Psoas muscle (tissue), 8 donors: ENCODE measurements at places on chromosomes 13 and 19. TPM values are rescaled to one million over a fixed set of nuclear protein-coding genes. Genes with fewer than 3 reads are reported as not detected.

The CBARP gene
- total RNA-seq = 0.82 TPM

The TUBA3C gene
- total RNA-seq = not detected

- no peak overlapping the region for H3K27ac ChIP-seq
- peaks cover 87% of the 10 kb centered on the region for H3K27me3 ChIP-seq
- H3K4me3 ChIP-seq = no peak overlapping the region
- no peak for DNase-seq
- no peaks in the 10 kb centered on the region for H3K36me3 ChIP-seq
Measured at GRCh38 chr19:53960886-53961285, 1.9 kb upstream of the CACNG8 start.

GRCh38 chr19:45660636-45661035 is 7.4 kb upstream of the GIPR start:
- no peak overlapping the region for H3K27ac ChIP-seq
- no peak overlapping the region for H3K4me3 ChIP-seq
- H3K27me3 ChIP-seq = peaks cover 1% of the 10 kb centered on the region
- no peaks in the 10 kb centered on the region for H3K36me3 ChIP-seq

DNA sequence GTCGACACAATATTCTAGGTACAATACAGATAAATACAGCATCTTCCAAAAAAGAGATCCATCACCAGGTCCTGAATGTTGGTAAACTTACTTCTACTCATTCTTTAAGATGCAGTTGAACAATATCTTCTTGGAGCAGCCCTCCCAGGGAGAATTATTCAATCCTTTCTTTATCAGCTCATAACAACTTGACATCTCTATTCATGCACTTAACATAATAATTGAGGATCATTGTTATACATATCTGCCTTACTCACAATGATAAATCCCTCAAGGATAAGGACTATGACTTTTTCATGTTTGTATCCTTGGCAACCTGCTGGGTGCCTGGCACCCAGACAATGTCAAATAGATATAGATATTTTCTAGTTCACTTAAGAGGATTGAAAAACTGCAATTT is 219.5 kb downstream of the POU4F1 start:
- H3K4me3 ChIP-seq = no peak overlapping the region
- no peaks in the 10 kb centered on the region for H3K4me1 ChIP-seq
- no peak for DNase-seq
- H3K27ac ChIP-seq = no peak overlapping the region
- no peaks in the 10 kb centered on the region for H3K27me3 ChIP-seq

DNA sequence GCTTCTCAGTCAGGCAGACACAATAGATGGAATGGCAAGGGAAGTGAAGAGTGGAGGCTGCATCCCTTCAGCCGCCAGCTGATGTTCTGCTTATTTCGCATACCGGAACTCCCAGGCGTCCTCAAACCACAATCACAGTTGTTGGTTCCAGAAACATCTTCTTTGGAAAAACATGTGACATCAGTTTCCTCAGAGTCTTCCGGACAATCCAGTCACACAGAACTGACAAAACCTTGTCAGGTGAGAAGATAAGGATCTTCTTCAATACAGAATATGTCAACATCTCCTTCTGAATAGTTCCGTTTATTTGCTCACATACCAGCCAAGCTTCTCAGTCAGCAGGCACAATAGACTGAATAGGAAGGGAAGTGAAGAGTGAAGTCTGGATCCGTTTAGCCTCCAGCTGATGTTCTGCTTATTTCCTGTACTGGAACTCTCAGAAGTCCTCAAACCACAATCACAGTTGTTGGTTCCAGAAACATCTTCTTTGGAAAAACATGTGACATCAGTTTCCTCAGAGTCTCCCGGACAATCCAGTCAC is 45.1 kb upstream of the CEACAM21 start:
- H3K27me3 ChIP-seq = peaks cover 6% of the 10 kb centered on the region
- H3K4me3 ChIP-seq = peak overlapping the region; percentile 45
- H3K36me3 ChIP-seq = no peaks in the 10 kb centered on the region
- DNase-seq = no peak
- peaks cover 5% of the 10 kb centered on the region for H3K4me1 ChIP-seq

The ZFP14 gene
- 0.95 TPM for total RNA-seq
